Head of caudate nucleus (tissue), 42 donors: ENCODE measurements at places on chromosomes 3 and 15.

GRCh38 chr15:95733931-95734330 is 596.6 kb upstream of the NR2F2 start:
- DNase-seq: no peak

GRCh38 chr3:121660356-121661171 is at the start of gene HCLS1:
TSS of gene HCLS1 (minus strand) at chr3:121660903. CDS start at chr3:121658347, 2,556 bp downstream.
- DNase-seq: peak; percentile 44

DNA sequence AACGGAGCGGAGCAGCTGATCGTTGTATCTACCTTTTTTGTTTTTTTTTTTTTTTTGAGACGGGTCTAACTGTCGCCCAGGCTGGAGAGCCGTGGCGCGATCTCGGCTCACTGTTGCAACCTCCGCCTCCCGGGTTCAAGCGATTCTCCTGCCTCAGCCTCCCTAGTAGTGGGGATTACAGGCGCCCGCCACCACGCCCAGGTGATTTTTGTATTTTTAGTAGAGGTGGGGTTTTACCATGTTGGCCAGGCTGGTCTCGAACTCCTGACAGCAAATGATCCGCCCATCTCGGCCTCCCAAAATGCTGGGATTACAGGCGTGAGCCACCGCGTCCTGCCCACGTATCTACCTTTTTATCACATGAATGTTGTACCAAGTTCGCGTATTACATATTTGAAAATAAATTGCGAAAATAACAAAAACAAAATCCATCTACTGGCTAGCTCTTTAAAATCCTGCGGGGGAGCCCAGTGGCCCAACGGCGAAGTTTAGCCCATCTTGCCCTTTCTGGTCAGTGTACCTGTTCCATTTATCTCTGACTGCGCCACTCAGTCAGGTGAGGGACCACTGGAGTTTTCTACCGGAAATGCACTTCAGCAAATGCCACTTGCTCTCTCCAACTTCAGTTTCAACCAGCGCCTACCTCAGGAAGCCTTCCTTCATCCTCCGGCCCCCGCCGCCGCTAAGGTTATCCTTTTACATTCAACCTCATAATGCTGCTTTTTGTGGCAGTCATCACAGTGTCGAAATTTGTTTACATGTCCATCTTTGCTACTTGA is 1.2 kb upstream of the EIF3J start:
- DNase-seq: peak; percentile 18

GRCh38 chr3:41118461-41119390 is 80.6 kb upstream of the CTNNB1 start:
- no peak for DNase-seq

DNA sequence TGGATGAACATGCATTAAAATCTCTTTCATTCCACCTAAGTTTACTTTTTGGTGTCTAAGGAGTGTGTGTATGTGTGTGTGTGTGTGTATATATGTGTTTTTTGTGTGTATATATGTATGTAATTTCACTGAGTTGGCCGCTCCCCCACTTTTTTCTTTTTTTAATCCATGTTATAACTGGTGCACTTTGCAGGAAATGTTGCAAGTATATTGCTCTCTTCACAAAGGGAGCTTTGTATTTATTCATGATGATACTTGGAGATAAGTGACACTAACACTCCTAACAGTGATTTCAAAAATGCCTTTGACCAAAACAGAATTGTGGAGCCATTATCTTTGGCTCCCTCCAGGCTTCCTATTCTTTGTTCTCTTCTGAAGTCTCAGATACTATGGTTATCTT is 95.8 kb downstream of the FNDC3B start:
- no peak for DNase-seq

GRCh38 chr3:128621234-128621633 is 29.4 kb downstream of the RPN1 start:
- no peak for DNase-seq

DNA sequence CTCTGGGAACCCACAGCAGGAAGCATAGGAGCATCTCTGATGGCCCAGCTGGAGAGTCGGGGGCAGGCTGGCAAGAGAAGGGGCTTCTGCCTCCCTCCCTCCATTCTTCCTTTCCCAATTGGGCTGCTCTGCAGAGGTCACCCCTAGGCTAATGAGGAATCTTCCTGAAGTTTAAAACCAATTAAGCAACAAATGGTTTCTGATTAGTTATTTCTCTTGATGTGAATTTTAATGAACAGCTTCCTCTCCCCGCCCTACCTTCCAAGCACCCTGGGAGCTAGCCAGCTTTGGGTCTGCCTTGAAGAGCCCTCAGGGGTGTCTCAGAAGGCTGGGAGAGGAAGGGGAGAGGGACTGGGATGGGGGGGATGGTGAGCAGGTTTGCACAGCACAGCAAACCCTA is 24.6 kb upstream of the HCN4 start:
- no peak for DNase-seq

- no peak for DNase-seq
Measured at GRCh38 chr15:52511084-52511483, 17.6 kb downstream of the MYO5A start.

DNA sequence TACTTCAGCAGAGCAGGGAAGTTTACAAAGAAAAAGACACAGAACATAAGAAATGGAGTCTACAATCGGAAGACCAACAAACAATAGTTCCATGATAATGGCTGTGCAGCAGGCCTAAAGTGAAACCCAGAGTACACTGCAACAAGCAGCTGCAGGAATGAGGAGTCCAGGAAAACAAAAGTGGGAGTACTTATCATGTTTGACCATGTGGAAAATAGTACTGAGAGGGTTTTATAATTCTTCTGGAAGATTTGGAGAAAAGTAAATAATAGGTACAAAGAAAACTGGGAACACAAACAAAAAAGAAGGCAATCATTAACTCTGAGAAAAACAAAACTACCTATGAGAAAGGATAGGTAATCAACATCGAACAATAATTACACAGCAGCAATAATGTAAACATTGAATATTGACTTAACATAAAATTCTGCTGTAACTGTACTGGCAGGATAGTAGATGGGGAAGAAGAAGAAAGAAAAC is 87.5 kb downstream of the NEK10 start:
- DNase-seq: no peak

DNA sequence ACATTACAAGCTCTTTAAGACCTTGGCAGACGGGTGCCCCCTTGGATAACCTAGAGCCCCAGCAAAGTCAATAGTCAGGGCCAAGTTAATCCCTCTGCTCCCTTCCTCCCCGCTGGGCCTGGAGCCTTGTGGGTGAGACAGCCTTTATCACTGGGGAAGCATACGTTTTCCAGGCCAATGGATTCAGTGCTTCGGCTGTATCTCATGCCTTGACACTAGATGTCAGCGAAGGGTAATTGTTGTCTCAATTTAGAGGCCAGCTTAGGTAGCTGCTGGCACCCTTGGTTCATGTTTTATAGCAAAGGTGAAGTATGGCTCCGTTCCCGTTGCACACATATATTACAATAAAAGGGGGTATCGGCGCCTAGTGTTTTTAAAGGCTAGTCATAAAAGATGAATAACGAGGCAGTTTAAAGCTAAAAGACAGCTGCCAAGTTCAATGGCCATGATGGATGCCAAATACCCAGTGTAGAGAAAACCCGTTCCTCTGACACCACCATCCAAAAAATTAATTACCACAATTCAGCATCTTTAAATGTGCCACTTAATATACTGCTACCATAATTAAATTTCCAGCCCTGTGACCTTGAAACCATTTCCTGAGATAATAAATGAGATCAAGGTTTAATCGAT is 52.3 kb upstream of the BNIP2 start:
- DNase-seq: no peak

GRCh38 chr3:90241481-90241880 is 1134.1 kb downstream of the EPHA3 start:
- no peak for DNase-seq
